ENCODE measurements at places on chromosomes 16 and 17.

DNA sequence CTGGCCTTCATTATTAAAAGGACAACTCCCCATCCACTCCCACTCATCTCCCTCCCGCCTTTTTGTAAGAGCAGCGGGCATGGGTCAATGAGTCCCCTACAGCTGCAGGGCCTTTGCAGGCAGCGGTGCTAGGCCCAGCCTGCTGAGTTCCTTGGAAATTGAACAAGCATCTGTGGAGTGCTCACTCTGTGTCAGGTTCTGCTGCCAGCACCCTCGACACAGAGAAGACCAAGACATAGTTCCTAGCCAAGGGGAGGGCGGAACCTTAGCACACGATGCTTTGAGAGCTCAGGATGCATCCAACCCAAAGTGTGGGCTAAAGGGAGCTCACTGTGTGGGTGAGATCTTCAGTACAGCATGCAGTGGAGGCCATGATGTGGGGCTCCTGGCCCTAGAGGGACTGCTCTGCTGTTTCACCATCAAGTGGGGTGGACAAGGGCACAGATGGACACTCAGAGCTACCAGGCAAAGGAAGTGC, 27.6 kb downstream of the RMI2 start:
- no peak for DNase-seq

- no peak for DNase-seq
These were observed 8.1 kb downstream of the DNAJC7 start for GRCh38 chr17:42009170-42009569.

- no peak for DNase-seq
These were observed 13.0 kb upstream of the ZFPM1 start for GRCh38 chr16:88440111-88440510.

DNA sequence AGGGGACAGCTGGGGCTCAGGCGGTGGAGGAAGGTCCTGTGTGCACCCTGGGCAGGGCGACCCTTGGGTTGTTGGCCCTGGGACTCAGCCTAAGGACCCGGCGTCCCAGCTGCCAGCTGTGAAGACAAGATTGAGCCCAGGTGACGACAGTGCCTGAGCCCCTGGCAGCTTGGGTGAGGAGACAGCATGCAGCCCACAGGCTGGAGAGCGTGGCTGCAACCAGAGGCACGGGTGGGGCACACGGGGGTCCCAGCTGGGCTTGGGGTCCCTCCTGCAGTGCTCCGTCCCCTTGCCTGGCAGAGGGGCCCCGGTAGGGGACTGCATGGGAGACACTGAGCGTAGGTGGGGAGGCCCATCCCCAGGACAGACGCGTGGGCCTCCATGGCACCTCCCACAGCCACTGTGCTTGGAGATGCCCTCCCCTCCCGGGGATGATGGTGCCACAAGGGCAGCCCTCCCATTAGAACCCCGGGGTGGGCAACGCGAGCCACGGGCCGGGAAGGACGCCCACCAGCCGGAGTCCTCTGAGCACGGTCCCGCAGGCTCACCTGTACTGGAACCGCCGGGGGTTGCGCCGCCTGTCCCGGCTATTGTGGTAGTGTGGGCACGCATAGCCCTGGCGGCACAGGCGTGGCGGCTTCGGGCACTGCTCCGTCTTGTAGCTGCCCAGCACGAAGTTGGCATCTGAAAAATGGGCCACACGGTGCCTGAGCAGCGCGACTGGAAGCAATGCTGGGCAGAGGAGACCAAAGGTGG, 15.5 kb downstream of the UNKL start:
- DNase-seq = no peak

DNA sequence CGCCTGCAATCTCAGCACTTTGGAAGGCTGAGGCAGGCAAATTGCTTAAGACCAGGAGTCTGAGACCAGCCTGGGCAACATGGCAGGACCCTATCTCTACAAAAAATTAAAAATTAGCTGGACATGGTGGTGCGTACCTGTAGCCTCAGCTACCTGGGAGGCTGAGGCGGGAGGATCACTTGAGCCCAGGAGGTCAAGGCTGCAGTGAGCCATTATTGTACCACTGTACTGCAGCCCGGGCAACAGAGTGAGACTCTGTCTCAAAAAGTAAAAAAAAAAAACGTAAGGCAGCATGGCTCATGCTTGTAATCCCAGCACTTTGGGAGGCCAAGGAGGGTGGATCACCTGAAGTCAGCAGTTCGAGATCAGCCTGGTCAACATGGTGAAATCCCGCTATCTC, 263.6 kb downstream of the PARN start:
- no peak for DNase-seq

GRCh38 chr17:58330997-58331814, 2.6 kb upstream of the TSPOAP1 start:
- DNase-seq = no peak

Data from H4 (cell line).